ENCODE measurements at places on chromosomes 5 and 9.

GRCh38 chr9:28547527-28547926 is 974.2 kb upstream of the C9orf72 start:
- no peak for DNase-seq

DNA sequence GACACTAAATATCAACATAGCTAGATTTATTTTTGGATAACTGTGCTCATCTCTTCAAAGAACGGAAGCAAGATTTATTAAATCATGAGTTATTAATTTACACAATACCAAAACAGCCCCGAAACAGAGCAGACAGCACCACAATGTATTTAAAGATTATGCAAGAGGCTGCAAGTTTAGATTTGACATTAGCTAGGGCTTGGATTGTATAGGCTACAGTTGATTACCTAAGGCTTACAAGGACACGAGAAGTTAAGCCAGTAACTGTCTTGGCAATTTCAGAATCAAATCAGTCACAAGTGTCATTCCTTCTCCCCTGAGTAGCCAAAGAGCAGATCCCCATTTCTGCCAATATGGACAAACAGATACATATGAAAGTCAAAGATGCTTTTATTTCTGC is 152.6 kb downstream of the MED27 start:
- DNase-seq, result no peak

- DNase-seq, result no peak
These were observed 263.5 kb downstream of the CD180 start for GRCh38 chr5:66933066-66933465.

- peak; percentile 94 for DNase-seq
These were observed at the start of gene AP3B1 for GRCh38 chr5:78294248-78295034. Gene AP3B1, minus strand, starts transcription at chr5:78294698. Its CDS starts 119 bp downstream, at chr5:78294579.

- DNase-seq, result no peak
These were observed 14.2 kb downstream of the COMMD10 start for GRCh38 chr5:116098998-116099397.

Measured in activated CD4-positive, CD25-positive, alpha-beta regulatory T cell (primary cell).